ENCODE measurements at places on chromosomes 1 and 21. TPM values are rescaled to one million over a fixed set of nuclear protein-coding genes. Genes with fewer than 3 reads are reported as not detected.
A peak's percentile ranks its signal among the peaks of the same experiment; 100 is the strongest.

DNA sequence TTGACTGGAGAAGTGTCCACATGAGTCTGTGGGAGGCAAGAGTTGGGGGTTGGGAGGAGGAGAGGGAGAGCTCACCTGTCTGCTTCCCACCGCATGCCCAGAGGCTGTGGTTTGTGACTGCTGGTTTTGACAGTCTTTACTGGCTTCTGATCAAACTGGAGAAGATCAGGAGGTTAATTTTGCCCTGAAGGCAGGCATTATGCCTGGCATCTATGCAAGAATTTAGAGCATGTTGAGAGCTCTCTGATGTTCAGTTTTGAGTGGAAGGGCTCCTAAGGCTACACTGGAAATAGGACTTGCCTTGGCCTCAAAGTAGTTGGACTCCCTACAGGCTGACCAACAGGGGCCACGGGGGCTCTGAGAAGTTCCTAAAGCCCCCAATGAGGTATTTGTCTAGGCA, 101.6 kb downstream of the TLR5 start:
- no peak for DNase-seq

DNA sequence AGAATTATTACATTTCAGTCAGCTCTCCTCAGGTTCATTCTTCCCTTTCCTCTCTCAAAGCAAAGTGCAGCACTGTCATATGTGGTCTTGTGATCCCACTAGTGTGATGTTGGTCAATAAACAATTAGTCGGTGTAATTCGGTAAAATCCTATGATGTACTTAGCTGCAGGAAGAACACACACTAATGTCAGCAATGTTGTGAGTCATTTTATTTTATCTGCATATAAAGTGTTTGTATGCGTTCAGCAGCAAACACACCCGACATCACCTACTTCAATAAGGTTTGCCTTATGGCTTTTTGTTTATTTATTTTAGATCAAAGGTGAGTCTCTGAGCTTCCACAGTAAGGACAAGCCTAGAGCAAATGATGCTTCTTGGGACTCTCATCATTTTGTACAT, 47.8 kb downstream of the PTPN14 start:
- DNase-seq = peak; percentile 60

DNA sequence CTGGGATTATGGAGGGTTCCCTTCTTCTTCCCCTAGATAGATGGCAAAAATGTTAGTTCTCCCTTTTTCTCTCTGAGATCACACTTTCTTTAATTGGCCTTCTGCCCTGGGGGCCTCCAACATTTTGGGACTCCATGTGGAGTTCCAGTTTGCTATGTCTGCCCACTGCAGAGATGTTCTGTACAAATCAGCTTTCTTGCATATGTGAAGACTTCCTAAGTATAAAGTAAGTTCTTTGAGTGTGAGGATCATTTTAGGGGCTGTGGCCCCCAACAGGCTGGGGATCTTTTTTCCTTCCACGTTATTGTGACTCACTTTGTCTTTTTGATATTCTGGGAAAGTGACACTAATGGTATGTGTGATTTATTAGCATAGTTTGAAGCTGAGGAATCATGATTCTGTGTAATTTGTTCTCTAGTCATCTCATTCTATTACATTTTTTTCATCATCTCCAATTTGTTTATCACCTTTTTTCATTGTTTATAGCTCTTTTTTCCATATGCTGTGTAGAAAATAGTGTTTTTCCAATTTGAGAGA, 48.2 kb downstream of the HHAT start:
- no peak for DNase-seq

- DNase-seq = no peak
Observed at GRCh38 chr1:226082959-226083301, 20.4 kb downstream of the H3-3A start.

DNA sequence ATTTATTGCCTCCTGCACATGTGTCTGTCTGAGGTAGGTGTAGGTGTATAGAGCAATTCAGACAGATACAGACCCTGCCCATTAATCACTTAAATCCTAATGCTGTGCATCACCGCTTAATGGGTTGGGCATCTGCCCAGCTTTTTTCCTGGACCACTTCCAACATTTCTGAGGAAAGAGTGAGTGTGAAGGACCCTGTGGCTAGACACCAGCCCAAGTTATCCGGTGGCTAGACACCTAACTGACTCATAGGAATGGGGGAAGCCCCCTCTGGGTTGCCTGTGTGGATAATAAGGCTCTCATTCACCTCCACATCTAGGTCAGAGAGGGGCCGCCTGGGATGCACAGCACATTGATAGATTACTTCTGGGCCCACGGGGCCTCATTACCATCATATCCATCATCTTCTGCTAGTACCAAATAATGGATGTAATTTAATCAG, 121.1 kb upstream of the RAVER2 start:
- peak; percentile 34 for DNase-seq

- DNase-seq = no peak
Observed at GRCh38 chr1:239349699-239350098, 36.7 kb upstream of the CHRM3 start.

DNA sequence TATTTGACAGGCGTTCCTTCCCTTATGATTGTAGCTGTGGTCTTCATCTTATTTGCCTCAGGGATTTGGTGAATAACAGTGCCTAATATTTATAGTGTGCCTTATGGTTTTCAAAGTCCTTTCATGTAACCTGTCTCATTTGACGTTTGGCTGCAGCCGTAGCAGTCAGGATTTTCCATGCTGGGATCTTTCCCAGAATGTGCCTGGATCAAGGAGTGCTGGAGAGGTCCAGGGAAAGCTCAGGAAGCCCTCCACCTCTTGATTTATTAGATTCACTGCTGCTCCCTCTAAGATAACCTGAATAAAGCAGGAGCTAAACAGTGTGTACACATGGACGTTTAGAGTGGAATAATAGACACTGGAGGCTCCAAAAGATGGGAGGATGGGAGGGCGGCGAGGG, 5.2 kb downstream of the C1orf21 start:
- no peak for DNase-seq

- DNase-seq = peak; percentile 69
Observed at GRCh38 chr1:110203021-110203661, 7.0 kb upstream of the KCNC4 start.

DNA sequence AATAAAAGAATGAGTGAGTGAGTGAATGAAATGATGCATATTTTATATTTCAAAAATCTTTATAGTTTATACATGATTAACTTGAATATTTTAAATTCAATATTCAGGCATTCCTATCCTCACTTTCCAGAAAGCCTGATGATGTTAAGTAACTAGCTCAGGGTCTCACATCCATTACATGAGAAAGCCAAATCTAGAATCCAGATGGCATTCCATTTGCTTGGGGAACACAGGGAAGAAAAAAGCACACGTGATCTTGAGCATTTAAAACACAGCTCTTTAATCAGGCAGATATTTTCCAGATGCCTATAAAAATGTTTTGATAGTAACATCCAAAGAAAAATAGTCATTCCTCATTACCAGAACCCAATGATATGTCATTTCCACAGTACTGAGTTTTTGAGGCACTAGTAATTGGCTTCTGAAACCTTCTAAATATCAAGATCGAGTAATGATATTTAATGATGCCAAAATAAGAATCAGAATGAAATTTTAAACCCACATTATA, 291.9 kb downstream of the DSCAM start:
- DNase-seq = no peak

DNA sequence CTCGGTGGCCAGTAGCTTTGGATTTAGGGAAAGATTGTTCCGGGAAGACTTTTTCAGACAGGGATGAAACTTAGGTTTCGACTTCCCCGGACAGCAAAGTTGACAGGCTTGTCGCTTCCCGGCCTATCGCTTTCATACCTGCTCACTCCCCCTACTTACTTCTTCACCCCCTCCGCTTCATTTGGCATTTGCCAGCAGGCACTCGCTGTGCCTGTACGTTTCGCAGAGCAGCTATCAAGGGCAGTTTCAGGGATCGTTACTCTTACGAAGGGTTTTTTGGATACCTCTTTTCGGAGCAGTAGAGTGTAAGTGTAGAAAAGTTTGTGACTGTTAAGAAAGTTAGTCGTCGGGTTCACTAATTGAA, 393 bp downstream of the BLZF1 start:
- DNase-seq = peak; percentile 39

GRCh38 chr1:47680815-47681475, 243.1 kb downstream of the FOXD2 start:
- no peak for DNase-seq

DNA sequence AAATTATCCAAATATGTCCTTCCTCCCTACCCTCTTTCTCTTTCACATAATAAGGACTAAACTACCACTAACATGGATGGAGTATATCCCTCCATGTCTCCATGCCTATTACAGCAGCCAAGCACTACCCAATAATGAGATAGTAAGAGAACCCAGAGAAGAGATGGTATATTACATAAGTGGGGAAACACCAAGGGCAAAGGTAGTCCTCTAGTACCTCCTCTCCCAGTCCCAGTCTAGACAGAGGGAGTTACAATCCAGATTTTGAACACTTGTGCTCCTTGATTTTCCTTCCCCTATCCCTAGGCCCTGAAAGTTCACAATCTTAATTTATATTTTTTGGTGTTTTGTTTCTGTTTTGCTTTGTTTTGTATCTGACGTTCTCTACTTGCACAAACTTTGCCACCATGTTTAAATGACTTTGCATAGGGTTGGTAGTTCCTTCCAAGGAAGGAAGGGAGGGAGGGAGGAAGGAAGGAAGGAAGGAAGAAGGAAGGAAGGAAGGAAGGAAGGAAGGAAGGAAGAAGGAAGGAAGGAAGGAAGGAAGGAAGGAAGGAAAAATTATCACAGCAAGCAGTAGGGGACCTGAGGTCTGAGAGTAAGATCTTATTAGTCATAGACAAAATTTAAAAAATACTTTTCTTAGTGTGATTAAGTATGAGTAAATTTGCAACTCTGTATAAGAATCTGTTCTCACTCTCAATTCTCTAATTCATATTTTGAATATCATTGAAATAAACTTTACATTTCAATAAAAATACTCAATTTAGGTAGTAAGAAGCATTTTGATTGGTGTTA, 521.9 kb downstream of the PTPRC start:
- DNase-seq = no peak

DNA sequence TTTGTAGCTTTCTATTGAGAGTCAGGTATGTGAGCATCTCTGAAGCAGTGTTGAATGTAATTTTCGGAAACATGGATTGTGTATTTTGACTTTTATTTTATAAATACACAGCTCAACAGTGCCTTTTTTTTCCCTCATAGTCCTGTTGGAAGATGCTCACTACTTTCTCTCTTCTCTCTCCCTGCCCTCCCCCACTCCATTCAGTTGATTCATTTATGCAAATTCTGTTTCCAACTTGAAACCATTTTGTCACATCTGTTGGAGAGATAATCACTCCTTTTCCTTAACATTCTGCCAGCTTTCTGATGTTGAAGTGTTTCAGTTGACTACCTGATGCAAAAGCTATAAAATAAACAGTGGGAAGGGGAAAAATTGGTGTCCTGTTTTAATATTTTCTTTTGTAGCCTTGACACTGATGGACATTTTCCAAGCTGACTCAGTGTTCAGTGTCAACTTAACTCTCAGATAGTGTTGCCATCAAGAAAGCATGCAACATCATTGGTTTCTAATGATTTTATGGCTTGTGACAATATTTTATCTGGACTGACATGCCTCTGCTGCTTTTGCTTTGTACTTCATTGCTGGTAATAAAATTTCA, 194.5 kb downstream of the HS2ST1 start:
- no peak for DNase-seq

GRCh38 chr1:107359472-107360241, 218.8 kb downstream of the NTNG1 start:
- no peak for DNase-seq

- DNase-seq = peak; percentile 24
Observed at GRCh38 chr1:178609015-178609414, 96.1 kb downstream of the TEX35 start.

DNA sequence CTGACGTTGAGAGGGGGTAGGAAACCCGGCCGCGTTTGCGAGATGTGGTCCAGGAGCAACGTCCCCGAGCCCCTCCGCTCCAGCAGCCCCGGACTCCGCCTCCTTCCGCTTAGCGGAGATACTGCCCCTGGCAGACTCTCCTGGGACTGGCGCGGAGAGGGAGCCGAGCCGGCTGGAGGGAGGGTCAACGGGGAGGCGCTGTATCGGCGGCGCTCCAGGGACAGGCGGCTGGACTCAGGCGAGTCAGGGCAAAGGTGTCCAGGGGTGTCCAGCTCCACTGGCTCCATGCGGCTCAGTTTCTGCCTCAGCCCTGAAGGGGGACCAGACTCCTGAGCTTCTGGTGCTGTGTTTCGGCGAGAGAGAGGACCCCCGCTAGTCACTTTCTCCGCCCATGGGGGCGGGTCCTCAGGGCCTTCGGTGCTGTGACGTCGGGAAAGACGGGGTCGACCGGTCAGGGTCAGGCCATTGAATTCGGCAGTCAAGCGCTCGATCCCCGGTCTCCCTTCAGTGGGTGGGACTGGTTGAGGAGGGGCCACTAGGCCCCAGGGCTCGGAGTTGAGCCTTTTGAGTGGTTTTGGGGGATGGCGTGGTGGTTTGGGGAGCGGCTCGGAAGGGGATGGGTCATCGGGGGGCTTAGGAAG, 2.8 kb upstream of the LIX1L start:
- peak; percentile 55 for DNase-seq

DNA sequence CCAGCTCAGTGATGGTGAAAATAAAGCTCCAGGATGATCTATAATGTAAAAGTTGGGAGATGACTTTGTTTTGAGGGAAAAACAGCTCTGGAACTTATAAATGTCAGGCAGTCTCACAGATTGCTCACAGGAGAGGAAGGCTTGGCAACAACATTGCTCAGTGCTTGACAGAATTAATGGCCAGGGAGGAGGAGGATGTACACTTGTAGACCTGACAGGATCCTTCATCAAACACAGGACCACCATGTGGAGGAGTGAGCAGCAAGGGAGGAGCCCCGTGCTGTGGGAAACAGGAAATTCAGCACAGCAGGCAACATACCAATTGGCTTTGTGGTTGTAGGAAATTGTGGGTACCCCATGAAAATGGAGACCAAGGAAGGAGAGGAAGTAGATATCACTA, 291.8 kb upstream of the CAMK1G start:
- no peak for DNase-seq

DNA sequence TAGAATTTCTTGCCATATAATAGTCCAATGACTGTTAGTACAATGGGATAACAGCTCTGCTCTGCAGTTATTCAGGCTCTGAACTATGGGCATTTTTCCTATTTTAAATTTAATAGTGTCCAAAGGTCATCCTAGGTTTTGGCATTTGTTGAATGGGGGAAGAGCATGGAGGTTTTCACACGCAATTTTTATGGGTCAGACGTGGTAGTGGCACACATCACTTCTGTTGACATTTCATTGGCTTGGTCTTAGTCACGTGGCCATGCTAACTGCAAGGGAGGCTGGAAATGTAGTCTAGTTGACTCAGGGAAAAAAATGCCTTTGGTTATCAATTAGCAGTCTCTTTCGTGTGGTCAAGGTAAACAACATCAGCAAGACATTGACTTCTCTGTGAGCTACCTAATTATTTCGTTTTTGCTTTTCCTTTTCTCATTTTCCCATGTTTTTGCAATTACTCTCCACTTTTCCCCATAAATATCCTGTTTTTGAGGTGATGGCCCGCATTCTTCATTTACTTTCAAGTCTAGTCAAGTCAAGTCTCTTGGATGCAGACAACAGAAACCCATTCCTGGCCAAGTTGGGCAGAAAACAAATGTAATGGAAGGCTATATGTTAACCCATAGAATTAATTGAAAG, 82.8 kb downstream of the DYRK1A start:
- DNase-seq = no peak

GRCh38 chr1:150976879-150977694, 2.5 kb upstream of the CERS2 start:
- DNase-seq = peak; percentile 22

POMGNT1 gene
- 40.5 TPM for total RNA-seq

LYPD8 gene
- not detected for total RNA-seq

LCE3D gene
- not detected for total RNA-seq

G0S2 gene
- total RNA-seq = 0.20 TPM

PRELP gene
- not detected for total RNA-seq

C4BPB gene
- not detected for total RNA-seq

MRPS21 gene
- 42.9 TPM for total RNA-seq

IL10 gene
- total RNA-seq = not detected

IL19 gene
- total RNA-seq = not detected

SERPINC1 gene
- total RNA-seq = not detected

SH3D21 gene
- total RNA-seq = 0.99 TPM
